Inflammatory macrophage treated with lipopolysaccharide for 4 hours (primary cell): ENCODE measurements at places on chromosomes 16 and 17.

DNA sequence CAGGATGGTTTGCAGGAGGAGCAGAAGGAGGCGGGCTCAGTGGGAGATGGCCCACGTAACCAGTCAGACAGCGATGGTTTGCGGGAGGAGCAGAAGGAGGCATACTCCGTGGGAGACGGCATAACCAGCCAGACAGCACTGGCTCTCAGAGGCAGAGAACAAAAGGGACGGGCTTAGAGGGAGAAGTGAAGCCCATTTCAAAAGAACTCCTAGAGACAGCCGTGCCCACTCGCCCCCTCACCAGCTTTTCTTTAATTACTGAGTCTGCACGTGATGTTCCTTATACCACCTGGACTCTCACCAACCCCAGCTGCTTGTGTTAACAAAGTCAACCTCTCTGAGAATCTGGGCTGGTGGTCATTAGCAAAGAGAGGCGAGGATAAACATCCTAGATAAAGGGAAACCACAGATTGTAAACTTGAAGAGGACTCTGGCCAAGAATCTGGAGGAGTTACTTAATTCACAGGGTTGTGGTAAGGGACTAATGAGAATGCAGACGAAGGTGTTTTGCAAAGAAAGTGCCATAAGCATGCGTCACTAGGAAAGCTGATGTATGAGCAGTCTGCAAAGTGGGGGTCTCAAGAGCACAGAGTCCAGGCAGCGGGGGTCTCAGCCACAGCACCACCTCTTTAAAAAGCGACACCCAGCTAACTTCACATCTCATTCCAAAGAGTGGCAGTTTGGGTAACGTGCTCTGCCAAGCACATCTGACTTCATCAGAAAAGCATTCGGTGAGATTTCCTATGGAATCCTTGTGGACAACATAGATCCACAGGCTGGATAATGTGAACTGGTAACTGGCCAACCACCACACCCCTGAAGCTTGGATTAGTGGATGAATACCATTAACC is 51.7 kb downstream of the NXN start:
- DNase-seq = no peak

- no peak for DNase-seq
Observed at GRCh38 chr16:11676799-11677198, 8.5 kb downstream of the SNN start.

DNA sequence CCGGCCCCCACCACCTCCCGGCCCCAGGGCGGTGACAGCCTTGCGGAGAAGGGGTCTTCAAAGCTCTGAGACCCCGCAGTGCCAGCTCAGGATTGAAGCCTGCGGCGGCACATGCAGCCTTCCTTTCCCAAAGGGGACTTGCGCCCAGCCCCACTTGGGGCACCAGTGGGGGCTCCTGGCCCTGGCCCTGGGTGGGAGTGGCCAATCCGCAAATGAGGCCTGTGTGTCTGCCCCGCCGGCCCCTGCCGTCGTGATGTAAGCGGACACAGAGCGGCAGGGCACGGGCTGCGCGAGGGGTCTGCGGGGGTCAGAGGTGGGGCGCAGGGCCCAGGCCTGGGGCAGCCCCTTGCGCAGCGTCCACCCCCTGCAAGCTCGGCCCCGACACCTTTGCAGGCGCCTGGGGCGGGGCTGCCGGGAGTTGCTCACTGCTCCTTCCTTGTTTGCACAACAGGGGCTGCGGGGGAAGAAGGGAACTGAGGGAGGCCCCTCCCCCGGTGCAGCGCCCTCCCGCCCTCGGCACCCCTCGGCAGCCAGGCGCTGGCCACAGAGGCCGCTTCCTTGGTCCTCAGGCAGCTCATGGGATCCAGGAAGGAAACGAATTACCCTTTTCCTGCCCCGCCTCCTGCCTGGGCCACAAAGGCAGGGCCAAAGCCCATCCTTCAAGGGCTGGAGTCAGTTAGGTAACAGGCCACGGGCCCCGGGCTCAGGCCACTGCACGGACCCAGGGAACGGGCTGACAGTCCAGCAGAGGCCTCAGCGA is 2.9 kb downstream of the SLC16A3 start:
- DNase-seq = peak; percentile 85

- no peak for DNase-seq
Observed at GRCh38 chr17:16072031-16072430, 72.4 kb downstream of the TTC19 start.

- peak; percentile 68 for DNase-seq
Observed at GRCh38 chr17:81328978-81329926, 34.1 kb upstream of the SLC38A10 start.

DNA sequence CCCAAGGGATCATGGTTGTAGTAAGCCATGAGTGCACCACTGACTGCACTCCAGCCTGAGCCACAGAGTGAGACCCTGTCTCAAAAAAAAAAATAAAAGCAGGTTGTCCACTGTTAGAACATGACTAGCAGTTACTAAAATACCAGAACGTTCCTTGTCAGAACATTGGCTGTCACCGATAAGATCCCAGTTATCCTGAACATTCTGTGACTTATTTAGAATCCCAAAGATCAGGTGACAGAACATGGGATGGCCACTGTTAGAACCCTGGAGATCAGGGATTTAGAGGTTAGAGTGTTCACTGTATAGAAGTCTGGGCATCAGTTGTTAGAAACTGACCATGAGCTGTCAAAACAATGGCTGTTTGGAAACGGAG is 8.6 kb downstream of the CES4A start:
- DNase-seq = no peak

GRCh38 chr16:88570691-88571092 is 489 bp downstream of the ZC3H18 start:
- DNase-seq = peak; percentile 26

- DNase-seq = no peak
Observed at GRCh38 chr17:69188064-69188463, 40.6 kb downstream of the ABCA10 start.

DNA sequence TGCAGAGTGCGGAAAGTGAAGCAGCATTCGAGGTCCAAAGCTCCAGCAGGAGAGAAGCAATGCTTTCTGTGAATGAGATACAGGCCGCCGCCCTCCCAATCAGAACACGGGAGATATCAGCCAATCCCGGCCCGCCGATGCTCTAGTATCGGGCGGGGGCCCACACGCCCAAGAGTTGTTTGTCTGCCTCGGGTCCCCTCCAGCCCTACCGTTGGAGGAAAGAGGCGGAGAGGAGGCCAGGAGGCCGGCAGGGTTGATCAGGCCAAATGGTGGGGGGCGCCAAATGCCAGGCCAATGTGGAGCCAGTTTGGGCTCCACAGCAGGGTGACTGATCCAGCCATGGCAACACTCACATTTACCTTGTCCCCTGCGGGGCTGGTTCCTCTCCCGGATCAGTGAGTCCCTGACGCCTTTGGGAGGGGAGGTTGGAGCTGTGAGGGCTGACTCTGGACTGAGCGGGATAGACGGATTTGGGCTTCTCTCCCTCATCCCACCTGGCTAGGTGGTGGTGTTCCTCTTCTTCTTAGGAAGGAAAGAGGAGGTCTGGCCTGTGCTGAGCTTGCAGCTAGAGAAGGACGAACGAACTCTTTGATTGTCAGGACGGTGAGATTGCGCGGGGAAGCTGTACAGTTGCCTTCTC is 10.4 kb upstream of the CUEDC1 start:
- no peak for DNase-seq
